ENCODE measurements at places on chromosomes 5 and 9.

GRCh38 chr5:168916266-168916665, 337.1 kb upstream of the PANK3 start:
- DNase-seq, result no peak

DNA sequence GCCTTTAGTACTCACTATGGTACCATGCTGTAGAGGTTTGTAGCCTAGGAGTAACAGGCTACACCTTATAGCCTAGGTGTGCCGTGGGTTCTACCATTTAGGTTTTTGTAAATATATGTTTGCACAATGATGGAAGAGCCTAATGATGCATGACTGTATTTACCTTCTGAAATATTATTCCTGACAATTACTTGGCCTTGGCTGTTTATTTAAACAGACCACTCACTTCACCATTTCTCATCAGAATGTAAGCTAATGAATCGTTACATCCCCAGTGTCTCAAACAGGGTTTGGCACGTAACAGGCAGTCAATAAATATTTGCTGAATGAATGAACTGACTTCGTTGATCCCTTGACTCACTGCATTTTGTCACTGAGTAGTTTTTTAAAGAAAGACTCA, 93.1 kb downstream of the MED27 start:
- DNase-seq, result no peak

DNA sequence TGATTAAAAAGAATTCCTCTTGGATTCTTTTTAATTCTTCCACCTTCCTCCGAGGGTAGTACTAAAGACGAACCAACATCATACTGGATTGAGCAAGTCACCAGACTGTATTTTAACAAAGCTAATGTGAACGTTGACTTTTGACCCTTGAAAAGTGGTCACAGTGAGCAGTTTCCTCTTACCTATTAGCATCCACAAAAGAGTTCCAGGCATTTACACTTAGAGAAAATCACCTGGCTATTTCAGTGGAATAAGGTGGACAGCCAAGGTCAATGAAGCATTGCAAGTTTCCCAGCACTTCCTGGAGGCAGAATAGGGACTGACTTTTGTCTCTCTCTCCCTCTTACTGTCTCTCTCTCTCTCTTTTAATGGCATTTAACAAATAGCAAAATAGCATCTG, 145.1 kb upstream of the DAB2 start:
- no peak for DNase-seq

DNA sequence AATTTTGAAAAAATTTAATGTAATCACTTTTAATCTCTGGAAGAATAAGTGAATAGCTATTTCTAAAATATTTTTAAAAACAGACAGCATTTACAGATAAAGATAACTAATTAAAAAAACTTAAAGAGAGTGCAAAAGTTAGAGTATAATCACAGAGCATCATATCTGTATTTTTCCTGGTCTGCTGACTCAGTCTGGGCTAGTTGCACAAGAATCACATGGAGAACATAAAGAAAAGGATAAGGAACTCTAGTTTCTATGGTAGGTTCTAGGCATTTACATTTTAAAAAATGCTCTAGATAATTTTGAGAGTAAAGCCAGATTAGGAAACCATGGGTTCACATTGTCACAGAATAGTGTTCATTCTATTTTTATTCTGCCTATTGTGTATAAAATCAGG, 347.4 kb downstream of the PSAT1 start:
- no peak for DNase-seq

GRCh38 chr5:167460449-167461020, 830.9 kb upstream of the WWC1 start:
- DNase-seq, result no peak

DNA sequence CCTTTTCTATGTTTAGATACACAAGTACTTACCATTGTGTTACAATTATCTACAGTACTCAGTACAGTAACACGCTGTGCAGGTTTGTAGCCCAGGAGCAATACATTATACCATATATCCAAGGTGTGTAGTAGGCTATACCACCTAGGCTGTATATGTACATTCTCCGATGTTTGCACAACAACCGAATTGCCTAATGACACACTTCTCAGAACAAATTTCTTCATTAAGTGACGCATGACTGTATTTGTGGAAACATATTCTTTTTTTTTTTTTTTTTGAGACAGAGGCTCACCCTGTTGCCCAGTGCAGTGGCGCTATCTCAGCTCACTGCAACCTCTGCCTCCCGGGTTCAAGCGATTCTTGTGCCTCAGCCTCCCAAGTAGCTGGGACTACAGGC, 4.0 kb upstream of the RAD23B start:
- no peak for DNase-seq

- DNase-seq, result no peak
Measured at GRCh38 chr9:19387317-19387716, 7.3 kb upstream of the RPS6 start.

DNA sequence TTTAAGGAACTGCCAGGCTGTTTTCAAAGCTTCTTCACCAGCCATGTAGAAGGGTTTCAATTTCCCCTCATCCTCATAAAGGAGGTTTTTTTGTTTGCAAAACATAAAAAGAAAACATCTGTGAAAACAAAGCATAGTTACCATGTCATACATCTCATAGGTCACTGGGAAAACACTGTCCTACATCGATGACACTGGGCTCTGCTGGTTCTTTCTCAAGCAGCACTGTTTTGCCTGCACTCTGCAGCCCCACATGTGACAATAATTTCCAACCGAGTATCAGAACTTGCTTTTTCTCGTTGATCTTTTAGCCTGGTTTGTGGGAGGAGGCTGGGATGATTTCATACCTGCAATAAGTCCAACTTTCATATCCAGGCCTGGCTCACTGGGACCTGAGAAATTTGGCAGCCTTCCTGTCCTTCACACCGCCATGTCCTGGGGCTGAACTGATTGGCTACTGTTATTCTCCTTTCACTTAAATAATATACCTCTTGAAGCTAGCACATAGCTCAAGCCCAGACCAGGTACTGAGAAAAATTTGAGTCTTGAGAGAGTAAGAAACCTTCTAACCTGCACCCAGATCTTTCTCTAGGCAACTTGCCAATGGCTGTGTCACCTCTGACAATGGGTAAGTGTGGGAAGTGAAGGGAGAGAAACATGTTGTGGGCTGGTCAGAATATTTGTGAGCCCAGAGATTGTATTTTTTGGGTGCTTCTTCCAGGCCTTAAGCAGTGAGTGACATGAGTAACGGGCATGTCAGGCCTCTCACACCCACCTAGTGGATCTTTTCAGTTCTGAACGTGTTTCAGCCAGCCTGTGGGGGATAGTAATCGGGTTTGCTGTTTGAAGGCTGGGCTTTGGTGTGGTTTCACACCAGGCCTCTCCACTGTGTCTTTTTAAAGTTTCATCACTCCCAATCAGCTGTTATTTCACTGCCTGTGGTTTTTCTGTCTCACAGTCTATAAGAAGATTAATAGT, 502.8 kb downstream of the NTRK2 start:
- DNase-seq, result no peak

DNA sequence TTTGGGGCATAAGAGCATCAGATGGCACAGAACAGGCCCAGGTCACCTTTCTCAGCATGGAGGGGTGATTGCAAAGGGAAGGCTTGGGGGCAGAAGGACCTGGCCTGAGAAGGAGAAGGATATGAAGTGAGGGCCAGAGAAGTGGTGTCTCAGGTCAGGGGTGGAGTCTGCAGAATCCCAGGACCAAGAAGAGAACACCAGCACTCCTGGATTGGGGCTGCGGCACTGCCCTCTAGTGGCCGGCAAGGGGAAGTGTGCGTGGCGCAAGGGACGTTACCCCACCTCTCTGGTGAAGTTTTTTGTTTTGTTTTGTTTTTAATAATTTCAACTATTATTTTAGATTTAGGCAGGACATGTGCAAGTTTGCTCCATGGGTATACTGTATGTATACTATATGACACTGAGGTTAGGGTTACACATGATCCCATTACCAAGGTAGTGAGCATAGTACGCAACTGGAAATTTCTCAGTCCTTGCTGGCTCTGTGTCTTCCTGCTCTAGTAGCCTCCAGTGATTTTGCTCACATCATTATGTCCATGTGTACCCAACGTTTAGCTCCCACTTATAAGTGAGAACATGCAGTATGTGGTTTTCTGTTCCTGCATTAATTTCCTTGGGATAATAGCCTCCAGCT, 1548.6 kb downstream of the EFNA5 start:
- no peak for DNase-seq

DNA sequence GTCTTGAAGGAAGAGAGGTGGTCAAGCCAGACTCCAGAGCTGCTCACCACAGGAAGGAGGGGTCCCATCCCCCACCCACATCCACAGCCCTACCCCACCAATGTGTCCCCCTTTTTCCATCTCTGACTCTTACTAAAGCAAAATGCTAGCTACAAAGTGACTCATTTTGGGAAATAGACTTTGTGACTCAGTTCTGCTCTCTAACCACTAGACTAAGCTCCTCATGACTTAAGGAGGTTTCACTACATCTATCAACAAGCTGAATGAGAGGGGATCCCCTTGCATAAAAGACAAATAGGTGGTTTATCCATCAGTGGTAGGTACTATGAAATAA, 35.1 kb upstream of the ADRB2 start:
- DNase-seq, result no peak

DNA sequence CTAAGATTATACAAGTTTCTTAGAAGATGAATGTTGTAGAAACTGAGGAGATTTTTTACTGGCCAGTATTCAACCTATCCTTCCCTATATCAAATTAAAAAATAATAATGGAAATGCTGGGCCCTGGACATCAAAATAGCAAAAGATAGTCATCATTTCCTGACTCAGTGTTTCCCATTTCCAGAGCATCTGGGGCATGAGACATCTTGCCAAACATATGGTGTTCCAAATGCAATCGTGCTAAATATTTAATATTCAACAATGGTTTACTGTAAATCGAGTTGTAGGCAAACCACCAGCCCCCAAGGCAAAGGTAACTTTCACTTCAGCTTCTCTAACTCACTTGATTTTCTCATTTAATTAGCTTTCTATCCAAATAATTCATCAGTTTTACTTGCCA, 152.9 kb downstream of the FRMD3 start:
- DNase-seq, result no peak

- DNase-seq, result peak; percentile 5
Measured at GRCh38 chr5:14011089-14012020, 66.9 kb upstream of the DNAH5 start.

DNA sequence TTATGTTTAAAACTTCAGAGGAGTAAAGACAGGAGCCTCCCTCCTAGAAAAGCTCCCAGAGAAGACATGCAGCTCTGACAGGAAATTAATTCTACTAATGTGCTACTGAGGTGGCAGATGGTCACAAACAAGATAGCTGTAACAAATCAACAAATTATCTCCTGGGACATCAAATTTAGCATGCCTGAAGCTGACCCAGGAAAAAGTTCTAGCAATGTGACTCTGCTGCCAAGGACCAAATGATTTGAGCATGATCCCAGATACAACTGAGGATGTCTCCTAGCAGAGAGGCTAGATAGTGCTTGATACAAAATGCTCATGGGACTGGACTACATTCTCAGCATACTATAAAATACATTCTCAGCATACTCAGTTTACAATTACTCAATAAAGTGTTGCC, 413.5 kb upstream of the SMC2 start:
- DNase-seq, result no peak

DNA sequence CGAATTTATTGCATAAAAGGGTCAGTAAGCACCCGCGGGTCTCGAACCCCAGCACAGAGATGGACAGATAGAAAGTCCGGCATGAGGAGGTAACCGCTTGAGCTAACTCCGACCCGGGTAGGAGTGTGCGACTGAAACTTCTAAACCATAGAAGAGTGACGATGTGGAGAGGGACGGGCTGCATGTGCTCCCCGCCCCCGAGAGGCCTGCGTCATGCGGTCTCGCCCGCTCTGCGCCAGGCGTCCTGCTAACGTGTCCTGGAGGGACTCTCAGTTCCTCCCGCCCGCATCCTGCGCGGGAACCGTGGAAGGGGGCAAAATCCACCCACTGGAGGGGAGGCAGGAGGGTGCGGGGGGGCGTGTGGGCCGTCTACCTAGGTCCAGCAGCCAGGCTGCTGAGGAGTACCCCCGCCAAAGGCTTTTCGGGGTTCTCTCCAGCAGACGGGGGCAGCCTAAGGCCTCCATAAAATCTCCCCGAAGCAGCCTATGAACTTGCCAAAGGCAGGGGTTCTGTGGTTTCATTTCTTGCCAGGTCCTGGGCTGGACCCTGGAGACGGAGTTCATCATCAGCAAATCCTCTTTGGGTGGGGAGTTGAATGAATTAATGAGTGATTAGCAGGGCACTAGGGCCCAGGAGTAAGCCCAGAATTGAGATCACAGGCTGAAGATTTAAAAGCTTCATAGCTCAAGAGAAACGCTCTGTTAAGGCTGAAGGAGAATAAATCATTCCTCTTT, 51.9 kb downstream of the TGFBI start:
- DNase-seq, result peak; percentile 60

DNA sequence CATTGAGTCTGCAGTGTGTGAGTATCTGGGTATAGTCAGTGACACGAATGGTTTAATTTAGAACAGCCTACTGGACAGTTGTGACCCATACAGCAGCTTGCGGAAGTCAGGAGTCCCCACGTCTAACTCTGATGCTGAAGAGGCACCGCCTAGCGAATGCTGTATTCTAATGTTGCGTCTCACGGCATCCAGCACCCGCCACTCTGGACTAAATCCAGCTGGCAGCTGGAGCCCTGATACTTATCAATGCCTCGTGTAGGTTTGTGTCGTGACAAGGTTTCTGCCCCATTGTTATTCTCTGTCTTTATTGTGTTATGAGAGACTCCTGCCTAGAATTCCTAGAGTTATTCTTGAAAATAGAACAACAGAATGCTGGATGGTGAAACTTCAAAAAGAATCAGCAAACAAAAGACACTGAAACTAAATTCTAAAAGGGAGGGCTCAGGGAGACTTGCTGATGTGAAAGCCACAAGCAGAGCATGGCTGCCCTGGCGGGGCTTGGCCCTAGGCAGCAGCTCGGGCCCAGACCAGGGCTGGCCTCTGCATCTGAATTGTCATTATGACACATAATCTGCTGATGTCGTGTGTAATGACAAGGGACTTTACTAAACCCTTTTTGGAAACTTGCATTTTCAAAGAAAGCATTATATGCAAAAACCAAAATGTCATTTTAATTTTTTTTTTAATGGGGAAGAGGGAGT, 123.5 kb upstream of the ICE1 start:
- no peak for DNase-seq

DNA sequence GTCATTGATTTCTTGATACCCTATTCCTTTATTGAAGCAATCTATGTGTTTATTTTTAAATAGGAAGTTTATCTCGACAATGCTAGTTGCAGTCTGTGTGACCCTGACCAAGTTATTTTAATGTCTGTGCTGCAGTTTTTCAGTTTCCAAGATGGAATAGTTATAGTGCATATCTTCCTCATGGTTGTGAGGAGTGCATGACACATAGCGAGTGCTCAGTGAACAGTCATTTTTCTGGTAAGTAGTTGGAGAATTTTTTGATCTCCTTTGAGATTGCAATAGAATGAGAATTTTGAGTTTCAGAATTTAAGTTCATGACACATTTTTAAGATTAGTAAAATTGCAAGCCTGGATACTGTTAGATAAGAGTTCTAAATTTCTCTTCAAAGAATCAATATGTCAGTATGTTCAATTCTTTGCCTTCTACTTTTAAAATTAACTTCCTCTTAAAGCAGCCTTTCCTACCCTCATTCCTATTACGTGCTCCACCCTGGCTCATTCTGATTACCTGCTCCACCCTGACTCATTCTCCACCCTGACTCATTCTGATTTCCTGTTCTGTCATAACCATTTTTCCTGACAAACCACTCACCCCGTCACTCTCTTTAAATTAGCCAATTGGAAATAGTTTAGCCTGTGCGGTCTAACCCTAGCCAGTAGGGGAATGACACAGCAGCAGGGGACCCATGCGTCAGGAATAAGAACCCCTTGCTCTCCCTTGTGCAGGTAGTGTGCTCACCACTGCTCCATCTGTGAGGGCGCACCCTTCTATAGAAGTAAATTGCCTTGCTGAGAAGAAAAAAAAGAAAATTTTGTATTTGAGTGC, 30.7 kb downstream of the SPIN1 start:
- DNase-seq, result no peak

GRCh38 chr5:18375641-18376040, 741.4 kb downstream of the TAF11L14 start:
- no peak for DNase-seq

Measured in CD4-positive, alpha-beta T cell treated with Interleukin-12 subunit alpha and Interleukin-12 subunit beta, for 1 hour (primary cell).